ENCODE measurements at places on chromosomes 7 and 10.

DNA sequence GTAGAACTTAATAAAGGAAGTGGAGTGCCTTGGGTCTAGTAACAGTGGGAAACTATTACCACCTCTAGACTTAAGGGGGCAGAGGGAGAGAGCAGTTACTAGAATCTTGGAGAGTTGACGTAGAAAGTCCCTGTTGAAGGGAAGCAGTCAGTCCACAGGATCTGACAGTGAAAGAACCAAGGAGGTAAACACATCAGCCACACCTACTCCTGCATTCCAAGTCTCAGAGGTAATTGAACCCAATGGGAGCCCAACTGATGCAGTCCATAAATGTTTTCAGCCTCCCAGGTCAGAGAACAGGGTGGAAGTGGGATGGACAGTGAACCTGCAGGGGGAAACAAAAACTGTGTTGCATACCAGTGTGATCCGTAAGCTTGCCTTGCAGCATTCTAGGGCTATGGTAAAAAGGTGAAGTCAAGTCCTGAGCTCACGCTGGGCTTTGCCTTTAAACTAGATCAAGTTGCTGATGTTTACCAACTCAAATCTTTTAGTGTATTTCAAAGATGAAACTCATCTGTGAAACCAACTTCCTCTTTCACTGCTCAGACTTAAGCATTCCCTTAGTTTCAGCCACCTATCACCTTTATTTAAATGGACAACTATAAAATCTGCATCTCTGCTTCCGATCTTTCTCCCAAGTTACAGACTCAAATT lies 57.2 kb downstream of the SLC16A12 start:
- DNase-seq: no peak

DNA sequence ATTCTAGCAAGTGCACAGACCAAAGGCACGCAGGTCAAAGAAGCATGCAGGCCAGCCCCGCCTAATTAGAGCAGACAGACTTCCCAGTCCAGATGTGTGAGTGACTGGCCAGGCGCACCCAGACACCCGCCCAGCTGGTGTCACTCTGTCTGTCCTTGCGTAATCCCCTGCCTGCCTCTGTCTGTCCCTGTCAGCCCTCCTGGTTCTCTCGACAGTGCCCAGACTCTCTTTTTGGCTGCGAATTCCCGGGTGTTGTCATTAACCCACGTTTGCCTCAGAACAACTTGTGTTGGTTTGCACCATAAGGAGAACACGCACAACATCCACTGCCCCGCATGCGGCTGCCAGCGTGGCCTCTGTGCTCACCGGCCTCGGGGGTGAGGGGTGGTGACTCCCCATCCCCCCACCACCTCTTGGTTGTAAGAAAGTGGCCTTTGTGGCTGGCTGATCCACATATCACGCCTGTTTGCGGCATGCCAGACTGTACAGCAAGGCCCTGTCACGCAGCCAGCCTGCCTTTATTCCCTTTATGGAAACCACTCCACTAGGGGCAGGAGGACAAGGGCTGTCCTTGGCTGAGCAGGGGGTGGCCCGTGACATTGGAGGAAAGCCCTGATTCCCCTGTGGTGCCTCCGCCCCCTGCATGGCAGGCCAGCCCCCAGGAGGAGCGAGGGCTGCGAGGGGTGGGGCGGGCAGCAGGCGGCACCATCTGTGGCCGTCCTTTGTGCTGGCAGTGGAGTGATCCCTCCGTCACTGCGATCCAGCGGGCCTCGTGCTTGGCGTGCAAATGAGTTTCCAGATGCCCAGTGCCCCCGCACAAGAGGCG lies 72.8 kb upstream of the PPIF start:
- no peak for DNase-seq

GRCh38 chr10:1734288-1734687 lies 3.0 kb downstream of the ADARB2 start:
- no peak for DNase-seq

- DNase-seq: no peak
Observed at GRCh38 chr7:146961617-146962016, 845.0 kb downstream of the CNTNAP2 start.

GRCh38 chr10:3292636-3293035 lies 120.1 kb upstream of the PITRM1 start:
- DNase-seq: no peak

- DNase-seq: no peak
Observed at GRCh38 chr10:28945959-28946358, 268.6 kb downstream of the BAMBI start.

- DNase-seq: no peak
Observed at GRCh38 chr10:78931321-78932053, 137.3 kb upstream of the ZMIZ1 start.

DNA sequence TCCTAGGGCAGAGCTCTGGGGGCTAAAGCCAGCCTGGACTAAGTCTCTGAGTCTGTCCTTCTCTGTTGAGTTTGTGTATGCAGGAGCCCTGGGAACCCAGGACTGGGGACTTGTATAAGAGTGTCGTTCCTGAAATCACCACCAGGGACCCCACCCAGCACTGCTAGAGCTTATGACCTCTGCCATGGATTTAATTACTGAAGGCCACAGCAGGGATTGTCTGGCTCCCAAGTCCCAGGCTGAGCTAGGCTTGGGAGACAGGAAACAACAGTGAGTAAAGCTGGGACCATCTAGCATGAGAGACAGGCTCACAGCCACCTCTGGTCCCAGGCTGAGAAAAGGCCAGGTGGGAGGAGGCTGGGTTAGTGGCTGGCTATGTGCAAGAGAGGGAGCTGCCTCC lies 1.4 kb upstream of the TSPAN15 start:
- peak; percentile 60 for DNase-seq

GRCh38 chr10:52314822-52315552 lies 906 bp downstream of the DKK1 start:
- no peak for DNase-seq

GRCh38 chr10:14731875-14732512 lies 42.7 kb downstream of the FAM107B start:
- no peak for DNase-seq

DNA sequence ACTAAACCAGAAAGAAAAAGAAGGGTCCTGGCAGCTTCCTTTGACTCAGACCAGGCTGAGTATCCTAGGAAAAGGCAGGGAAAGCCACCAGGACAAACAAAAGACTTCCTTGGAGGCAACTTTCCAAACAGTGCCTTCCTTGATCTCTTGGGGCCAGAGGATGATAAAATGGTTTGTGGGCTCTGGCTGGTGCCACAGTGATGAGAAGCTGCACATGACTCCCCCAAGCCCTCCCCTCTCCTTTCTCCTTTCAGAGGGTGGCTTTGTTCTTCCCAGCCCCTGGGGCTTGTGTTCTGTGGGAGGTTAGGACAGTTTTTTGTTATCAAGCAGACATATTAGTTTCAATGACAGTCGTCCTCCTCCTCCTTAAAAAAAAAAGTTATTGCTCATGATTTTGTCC lies 183.2 kb downstream of the SEM1 start:
- DNase-seq: no peak

DNA sequence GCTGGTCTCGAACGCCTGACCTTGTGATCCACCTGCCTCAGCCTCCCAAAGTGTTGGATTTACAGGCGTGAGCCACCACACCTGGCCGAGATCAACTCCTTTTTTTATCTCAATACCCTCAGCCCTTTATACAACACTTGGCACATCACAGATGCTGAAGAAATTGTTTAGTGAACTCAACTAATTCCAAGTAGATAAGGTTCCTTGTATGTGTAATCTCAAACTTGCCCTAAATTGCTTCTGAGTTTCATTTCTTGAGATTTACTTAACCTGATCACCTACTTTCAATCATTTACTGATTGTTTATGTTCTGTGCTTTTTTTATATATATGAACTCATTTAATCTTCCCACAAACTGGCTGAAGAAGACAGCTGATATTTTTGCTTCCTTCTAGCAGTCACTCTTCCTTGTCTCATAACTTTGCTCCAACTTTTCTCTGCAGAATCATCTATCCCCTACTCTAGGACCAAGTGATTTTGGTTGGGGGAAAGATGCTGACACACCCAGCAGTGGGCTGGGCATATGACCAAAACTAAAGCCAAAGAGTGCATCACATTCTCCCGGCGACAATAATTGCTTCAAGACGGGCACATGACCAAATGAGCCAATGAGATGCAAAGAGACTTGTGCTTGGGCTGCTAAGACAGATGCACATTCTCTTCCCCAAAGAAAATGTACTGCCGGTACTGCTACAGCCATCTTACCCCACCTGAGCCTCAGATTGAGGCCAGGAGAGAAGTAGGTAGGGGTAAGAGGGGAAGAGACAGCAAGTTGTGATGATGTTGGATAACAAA lies 40.3 kb upstream of the ARID5B start:
- no peak for DNase-seq

DNA sequence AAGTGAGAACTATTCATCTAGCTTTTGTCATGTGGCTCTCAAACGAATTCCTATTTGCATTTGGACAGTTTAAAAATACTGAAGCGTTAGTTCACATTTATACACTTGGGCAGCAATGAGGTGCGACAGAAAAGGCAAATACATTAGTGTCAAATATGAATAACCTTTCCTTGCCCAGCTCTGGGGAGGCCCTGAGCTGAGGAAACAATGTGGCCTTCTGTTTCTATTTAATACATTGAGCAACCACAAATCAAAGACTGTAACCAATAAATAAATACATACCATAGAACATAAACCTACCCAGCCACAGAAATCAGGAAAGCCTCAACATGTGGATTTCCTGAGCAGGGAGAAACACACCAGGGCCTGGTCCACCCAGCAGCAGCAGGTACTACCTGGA lies 585.2 kb downstream of the PARD3 start:
- DNase-seq: no peak

- DNase-seq: peak; percentile 91
Observed at GRCh38 chr10:8060010-8060703, 5.7 kb downstream of the GATA3 start.

GRCh38 chr7:23207021-23207420 lies 25.2 kb downstream of the NUP42 start:
- no peak for DNase-seq

DNA sequence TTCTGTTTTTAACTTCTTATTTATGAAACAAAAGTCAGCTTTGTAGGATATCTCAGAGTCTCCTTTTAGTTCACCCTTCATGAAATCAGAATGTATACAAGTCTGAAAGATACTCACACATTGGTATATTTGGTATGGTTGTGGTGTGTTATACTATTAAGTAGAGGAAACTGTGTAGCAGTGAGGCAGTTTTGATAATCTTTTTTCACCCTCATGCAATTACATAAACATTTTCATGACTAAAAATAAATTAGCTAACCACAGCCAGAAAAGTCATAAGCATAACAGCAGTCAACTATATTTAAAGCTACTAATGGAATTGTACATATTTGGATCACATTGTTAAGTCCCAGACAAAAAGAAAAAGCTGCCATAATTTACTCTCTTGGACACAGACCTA lies 62.1 kb downstream of the FAM185A start:
- no peak for DNase-seq

GRCh38 chr7:28986765-28987110 lies 28.6 kb upstream of the TRIL start:
- DNase-seq: no peak

GRCh38 chr7:74476626-74477025 lies 22.9 kb downstream of the GTF2IRD1 start:
- DNase-seq: no peak

DNA sequence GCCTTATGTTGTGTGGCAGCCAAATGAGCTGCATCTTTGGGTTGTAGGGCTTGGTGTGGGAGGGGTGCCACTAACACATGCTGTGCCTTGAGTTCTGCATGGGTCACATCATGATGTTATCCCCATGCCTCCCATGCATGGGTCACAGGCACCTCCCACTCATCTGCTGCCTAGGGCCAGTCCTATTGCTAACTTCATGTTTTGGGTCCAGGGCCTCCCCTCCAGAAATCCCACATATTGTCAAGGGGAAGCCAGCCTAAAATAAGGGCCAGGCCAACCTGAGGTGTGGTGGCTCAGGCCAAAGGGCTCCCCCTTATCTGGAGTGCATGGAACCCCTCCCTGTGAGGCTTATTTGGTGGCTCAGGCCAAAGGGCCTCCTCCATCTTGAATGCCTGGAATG lies 299.0 kb downstream of the RPS24 start:
- DNase-seq: no peak

DNA sequence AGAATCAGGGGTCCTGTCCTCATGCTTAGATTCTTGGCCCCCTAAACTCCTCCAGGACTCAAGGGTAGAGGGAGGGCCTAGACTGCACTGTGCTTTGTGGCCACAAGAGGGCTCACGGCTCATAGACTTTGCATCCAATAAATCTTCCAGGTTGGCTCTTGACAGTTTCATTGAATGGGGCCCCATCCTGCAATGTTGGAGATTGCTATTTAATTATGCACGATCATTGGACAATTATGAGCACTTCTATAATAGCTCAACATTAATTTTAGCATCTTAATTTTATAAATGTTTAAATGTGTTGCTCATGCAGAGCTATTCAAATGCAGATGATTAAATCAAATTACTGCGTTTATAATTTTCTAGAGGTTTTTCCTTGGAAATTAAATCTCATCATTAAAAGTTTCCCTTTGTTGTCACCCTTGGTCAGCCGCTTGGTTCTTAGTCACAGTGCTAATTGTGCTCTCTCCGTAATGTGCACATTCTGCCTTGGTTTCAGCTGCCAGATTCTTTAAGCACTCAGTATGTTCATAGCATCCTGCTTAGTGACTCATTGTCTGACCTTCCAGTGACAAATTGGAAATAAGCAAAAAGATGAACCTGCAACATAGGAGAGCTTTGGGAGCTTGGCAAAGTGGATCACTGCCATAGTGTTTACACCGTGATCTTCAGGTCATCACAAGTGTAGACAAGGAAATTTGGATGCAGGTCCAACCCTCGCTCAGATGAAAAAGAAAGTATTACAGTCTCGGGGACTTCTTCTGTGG lies 33.4 kb upstream of the PLPP4 start:
- peak; percentile 30 for DNase-seq

GRCh38 chr7:156034397-156034796 lies 222.1 kb upstream of the SHH start:
- DNase-seq: no peak

- DNase-seq: peak; percentile 64
Observed at GRCh38 chr10:86960003-86960862, 1.8 kb downstream of the SNCG start.

DNA sequence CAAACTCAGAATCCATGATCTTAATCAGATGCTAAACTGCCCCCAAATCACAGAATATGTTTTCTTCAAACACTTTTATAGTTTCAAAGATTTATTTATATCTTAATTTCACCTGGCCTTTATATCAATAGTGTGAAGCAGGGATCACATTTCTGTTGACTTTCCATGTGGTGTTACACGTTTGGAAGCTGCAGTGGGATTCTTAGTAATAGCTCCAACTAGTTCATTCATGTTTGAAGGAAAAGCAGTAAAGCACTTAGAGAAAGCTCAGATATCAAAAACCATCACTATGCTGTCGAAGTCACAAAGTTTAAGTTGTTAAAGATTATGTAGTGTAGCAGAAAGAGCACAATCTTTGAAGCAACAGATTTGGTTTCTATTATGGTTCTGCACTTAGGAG lies 16.8 kb downstream of the ENO4 start:
- no peak for DNase-seq

GRCh38 chr10:96747734-96748550 lies 27.6 kb upstream of the PIK3AP1 start:
- peak; percentile 62 for DNase-seq

DNA sequence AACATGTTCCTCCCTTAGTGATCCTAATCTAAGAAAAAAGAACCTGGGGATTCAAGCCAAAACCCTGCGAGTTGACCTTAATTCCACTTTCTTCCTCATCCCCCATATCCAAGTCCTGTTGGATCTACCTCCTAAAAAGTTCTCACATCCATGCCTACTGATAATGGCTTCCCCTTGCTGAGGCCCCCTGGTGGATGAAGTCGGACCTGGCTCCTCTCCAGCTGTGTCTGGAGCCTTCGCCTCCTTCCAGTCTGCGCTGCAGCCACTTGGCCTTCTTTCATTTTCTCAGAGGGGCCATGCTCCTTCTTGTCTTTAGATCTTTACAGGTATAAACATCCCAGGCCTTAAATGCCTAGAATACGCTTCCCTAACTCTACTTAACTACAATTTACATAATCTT lies 8.1 kb downstream of the PDE1C start:
- peak; percentile 19 for DNase-seq
